ENCODE measurements at places on chromosomes 5 and 9.

- DNase-seq: no peak
Measured at GRCh38 chr5:128111818-128112448, 28.4 kb downstream of the SLC12A2 start.

DNA sequence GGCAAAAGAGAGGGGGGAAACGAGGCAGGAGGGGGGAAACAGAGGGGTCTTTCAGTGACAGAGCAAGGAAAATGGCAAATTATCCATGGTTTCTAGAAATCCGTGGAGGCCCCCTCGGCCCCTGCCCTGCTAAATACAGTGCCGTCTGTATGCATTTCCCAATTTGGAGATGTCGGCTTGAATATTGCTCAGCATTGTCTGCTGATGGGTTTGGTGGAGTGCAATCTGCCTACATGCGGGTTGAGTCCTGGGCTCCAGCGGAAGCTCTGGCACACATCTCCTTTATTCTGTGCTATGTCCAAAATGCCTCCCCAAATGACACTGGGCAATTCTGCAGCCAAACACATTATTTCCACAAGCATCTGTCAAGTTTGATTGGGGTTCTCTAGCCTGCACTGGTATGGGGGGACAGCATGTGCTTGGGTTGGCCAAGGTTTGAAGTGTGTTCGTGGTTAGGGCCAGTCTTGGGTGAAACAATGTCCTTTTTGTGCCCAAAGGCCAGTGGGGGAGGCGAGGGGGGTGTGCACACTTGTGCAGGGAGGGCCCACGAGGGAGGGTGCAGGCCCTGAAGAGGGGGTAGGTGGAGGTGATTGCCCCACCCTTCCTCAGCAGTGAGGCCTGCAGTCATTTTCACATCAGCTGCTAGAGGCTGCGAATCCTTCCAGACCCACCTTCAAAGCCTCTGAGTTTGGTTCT, 6.2 kb upstream of the NEUROG1 start:
- DNase-seq: no peak

- no peak for DNase-seq
Measured at GRCh38 chr5:109703829-109704228, 14.1 kb downstream of the MAN2A1 start.

DNA sequence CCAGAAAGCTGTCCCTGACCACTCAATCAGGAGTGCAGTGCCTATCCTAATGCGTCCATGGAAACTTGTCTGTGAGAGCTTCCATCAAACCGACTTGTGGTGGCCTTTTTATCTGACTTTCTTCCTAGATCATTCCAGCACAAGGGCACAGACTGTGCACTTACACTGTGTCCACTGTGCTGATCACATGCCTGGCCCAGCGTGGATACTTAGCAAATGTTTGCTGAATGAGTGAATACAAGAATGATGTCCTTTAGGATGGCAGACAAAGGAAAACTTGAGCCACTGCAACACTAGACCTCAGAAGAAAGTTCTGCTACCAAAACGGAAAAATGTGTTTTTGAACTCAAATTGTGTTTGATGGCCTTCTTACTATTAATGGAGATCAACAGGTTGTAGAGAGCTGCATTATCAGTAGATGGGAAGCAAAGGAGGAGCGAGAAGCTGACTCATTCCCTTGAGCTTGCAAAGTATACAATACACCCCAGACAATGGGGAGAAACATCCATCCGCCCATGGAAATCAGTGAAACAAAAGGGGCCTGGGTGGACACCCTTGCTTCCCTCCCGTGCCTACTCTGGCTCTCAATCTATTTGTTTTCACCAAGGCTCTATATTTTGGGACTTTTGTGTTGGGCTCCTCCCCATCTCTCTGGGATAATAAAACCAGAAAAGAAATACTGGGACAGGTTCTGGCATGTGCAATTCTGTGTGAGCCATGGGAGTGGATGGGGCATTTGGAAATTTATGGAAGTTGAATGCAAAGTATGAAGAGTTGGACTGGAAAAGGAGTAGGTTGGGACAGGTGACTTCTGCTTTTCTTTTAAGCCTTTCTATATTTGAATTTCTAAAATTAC, 76.2 kb upstream of the ZFAND5 start:
- DNase-seq: no peak

- DNase-seq: peak; percentile 37
Measured at GRCh38 chr5:174355208-174355612, 309.7 kb downstream of the NSG2 start.

- DNase-seq: no peak
Measured at GRCh38 chr9:105531530-105531929, 26.4 kb upstream of the FKTN start.

GRCh38 chr5:15097552-15097951, 226.0 kb upstream of the ANKH start:
- DNase-seq: no peak

DNA sequence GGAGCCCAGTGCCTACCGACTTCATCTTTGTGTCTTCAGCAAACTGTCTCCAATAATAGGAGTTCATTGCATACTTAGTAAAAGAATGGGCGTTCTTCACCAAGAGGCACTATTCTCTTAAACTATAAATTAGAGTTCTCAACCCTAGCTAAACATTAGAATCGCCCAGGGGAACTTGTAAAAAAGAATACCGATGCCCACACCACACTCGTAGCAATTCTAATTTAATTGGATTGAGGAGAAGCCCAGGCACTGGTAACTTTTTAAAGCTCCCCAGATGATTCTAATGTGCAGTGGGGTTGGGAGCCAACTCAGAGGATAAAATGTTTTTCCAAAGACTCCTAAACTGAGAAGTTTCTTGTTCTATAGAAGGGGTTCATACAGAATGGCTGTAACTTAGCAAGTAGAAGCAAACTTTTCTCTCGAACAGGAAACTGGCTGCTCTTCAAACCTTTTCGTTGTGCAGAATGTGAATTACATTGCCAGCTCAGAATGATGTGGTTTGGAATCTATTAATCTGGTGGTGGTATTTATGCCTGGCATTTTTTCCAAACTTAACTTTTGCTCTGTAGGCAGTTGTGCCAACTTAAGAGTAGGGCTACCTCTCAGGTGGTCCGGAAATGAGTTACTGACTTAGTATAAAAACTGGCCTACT, 26.4 kb upstream of the NFIB start:
- no peak for DNase-seq

DNA sequence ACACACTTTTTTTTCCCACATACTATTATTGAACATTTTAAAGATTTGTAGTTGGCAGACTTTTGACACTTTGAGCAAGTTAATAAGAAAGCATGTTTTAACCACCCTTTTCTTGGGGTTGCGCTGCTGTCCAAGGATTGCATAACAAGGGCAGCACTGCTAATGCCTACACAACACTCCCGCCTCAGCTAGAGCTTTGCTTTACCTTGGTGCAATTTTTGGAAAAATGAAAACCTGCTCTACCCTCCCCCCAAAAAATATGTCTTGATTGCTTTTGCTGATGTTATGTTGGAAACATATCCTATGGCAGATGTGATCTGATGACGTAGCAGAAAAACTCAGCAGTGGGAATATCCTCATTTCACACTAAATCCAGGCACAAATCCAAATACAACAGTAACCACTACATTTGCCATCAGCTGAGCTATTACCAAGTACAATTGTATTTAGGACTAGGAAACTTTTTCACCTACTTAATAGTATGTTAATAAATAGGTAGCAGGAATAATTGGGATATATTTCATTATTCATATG, 51.5 kb downstream of the UBE2R2 start:
- peak; percentile 50 for DNase-seq

- peak; percentile 49 for DNase-seq
Measured at GRCh38 chr5:128572051-128572929, 34.2 kb upstream of the FBN2 start.

GRCh38 chr5:122078116-122079110, at the start of gene LOX:
TSS of gene LOX (minus strand) at chr5:122078259. CDS start at chr5:122077985, 274 bp downstream.
- DNase-seq: peak; percentile 95

DNA sequence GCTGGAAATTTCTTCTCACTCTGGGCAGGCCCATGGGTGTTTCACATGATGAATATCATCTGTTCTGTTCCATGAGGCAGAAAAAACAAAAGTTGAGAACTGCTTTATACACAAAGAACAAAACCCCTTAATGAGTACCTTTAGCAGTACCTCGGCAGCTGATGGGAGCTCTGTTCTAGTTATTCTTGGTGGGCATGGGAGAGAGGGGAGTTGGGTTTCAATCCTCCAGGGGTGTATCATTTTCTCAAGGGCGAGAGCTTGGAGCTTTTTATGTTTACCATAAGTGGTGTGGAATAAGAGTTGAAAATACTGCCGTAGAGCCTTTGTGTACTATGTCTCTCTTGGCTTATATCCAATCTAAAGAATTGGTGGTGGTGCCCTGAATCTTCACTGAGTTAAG, 103.3 kb upstream of the ZNF608 start:
- no peak for DNase-seq

GRCh38 chr5:77167063-77167462, 43.4 kb upstream of the PDE8B start:
- DNase-seq: no peak

- no peak for DNase-seq
Measured at GRCh38 chr5:180096616-180097015, 25.1 kb upstream of the RNF130 start.

GRCh38 chr5:140574165-140574564, 9.5 kb downstream of the SLC35A4 start:
- DNase-seq: no peak

GRCh38 chr5:159059722-159060121, 40.0 kb downstream of the EBF1 start:
- DNase-seq: no peak

GRCh38 chr5:154309805-154310204, 119.3 kb downstream of the GALNT10 start:
- DNase-seq: no peak

DNA sequence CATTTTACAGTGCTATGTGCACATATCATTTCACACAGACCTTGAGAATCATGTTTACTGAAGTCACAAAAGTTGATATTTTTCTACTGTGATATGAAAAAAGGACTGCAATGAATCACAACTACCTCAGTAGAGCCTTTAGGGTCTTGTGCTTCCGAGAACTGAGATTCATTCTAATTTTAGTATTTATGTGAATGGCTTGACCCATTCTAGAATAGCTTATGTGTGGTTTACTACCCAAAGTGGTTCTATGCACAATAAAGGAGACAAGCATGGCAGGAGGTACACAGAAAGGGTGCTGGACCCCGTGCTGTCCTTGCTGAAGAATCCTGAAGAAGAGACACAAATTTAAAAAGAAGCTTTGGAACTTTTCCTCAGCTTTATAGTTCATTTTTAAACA, 28.2 kb downstream of the MEF2C start:
- no peak for DNase-seq

DNA sequence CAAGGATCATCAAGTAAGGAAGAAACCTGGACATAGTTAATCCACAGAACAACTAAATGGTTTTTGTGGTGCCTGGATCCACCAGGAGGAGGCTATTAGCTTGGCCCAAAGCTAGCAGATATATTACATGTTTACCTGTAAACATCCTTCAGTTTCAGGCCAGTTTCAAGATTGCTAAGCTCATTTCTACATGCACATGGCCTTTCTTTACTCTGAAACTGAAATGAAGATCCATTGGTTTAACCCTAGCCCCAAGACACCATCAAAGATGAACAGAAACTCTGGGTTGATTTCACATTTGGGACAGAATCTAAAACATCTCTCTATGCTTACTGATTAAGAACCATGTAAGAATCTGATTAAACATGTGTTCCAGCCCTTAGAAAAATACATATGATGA, 611.8 kb downstream of the TLE1 start:
- DNase-seq: no peak

- DNase-seq: no peak
Measured at GRCh38 chr5:33936381-33937016, at the start of gene RXFP3. TSS of gene RXFP3 (plus strand) at chr5:33936386. CDS start at chr5:33936741, 355 bp downstream.

GRCh38 chr9:132348676-132349075, 6.1 kb downstream of the SETX start:
- no peak for DNase-seq

DNA sequence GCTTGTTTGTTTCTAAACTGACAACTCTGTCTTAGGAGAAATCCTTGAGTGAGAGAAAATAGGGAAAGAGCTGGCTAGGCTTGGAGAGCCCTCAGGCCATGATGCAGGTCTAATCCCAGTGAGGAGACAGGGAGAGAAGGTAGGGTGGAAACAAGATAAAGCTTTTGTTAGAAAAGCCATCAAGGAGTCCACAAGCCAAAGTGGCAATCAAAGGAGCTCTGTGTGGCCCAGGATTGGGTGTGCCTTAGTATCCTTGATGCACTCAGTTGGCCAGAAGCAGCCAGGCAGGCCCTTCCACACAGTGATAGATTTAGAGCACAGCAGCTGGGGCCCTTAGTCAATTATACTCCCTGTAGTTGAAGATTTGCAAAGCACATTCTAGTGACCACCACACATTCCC, 73.9 kb downstream of the ALDH7A1 start:
- DNase-seq: no peak

DNA sequence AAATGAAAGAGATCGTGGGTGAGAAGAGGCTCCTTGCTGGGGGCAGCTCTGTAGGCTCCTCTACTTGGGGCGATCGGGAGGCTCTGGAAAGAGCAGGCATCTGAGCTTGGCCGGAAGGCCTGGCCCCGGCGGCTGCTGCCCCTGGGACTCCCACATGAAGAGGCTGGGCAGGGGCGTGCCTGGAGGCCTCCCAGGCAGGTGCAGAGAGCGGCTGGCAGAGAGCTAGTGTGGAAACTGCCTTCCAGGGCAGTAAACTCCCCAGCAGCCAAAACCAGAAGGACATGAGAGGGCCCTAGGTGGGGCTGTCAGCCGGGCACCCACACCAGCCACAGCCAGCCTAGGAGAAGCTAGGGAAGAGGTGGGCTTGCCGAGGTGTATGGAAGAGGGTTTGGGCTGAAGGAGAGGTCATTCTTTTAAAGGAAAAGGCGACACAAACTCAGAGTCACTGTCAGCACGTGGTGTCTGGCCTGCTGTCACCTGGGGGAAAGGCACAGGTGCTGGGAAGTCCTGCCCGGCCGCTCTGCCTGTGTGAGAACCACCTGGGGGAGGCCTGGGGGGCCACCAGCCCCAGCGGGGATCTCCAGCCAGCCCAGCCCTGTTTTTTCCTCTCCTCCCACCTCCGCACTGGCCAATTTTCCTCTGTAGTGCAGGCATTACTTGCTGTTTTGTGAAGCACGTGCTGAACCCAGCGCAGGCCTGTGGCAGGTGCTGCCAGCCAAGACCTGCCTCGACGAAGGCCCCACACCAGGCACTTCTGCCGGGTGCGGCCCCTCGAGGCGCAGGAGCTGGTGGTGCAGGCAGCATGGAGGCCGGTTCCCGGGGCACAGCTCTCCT, 44.8 kb upstream of the EGFL7 start:
- no peak for DNase-seq

- no peak for DNase-seq
Measured at GRCh38 chr9:12595400-12595799, 97.8 kb upstream of the TYRP1 start.

GRCh38 chr5:138949988-138950387, 74.9 kb upstream of the LRRTM2 start:
- DNase-seq: no peak

GRCh38 chr5:139795074-139796001, at the start of gene PSD2:
TSS of gene PSD2 (plus strand) at chr5:139795808. CDS start at chr5:139809441, 13,633 bp downstream.
- no peak for DNase-seq

DNA sequence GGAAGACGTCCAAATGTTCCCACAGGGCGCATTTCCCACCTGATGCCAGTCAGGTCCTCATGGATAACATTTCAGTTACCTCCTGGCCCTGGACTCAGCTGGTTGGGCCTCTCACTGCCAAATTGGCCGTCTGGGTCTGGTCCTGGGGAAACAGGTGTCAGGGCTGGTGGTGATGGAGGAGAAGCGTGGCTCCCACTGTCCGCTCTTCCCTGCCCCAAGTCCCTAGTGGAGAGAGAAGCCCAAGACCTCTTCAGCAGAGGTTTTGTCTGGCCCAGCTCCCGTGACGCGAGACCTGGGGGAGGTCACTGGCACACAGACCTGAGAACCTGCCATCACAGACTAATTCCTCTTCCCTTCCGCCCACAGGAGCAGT, 27.8 kb upstream of the PRDM12 start:
- DNase-seq: no peak

- no peak for DNase-seq
Measured at GRCh38 chr9:127366594-127366993, 30.4 kb upstream of the SLC2A8 start.
